Stimulated activated CD4-positive, alpha-beta T cell treated with anti-CD3 and anti-CD28 coated beads, Interleukin-2, amount 100 ng/mL, for 48 hours (primary cell): ENCODE measurements at places on chromosomes 11 and 22.

- no peak for DNase-seq
These were observed 13.6 kb downstream of the KCNJ5 start for GRCh38 chr11:128904656-128905344.

- DNase-seq, result no peak
These were observed 229.6 kb downstream of the DYNC2H1 start for GRCh38 chr11:103338621-103339484.

- no peak for DNase-seq
These were observed 135.3 kb downstream of the KIF18A start for GRCh38 chr11:27972522-27973170.

GRCh38 chr11:95443386-95443785 is 212.4 kb upstream of the SESN3 start:
- no peak for DNase-seq

- no peak for DNase-seq
These were observed 43.7 kb upstream of the NUP160 start for GRCh38 chr11:47891886-47892285.

- DNase-seq, result no peak
These were observed 253.3 kb downstream of the BRD1 start for GRCh38 chr22:49574205-49574880.

GRCh38 chr22:35226958-35227647 is 30.2 kb upstream of the HMGXB4 start:
- no peak for DNase-seq

- DNase-seq, result no peak
These were observed 198.2 kb upstream of the POU2AF2 start for GRCh38 chr11:111047374-111047773.

GRCh38 chr11:8917157-8917825 is 6.3 kb downstream of the AKIP1 start:
- no peak for DNase-seq

- no peak for DNase-seq
These were observed 47.5 kb upstream of the TCF20 start for GRCh38 chr22:42317691-42318547.

GRCh38 chr22:41933411-41934177 is 7.0 kb upstream of the TNFRSF13C start:
- DNase-seq, result no peak

GRCh38 chr11:17387811-17388210 is 648 bp downstream of the KCNJ11 start:
- no peak for DNase-seq

GRCh38 chr11:11401960-11402535 is 49.0 kb upstream of the CSNK2A3 start:
- no peak for DNase-seq

DNA sequence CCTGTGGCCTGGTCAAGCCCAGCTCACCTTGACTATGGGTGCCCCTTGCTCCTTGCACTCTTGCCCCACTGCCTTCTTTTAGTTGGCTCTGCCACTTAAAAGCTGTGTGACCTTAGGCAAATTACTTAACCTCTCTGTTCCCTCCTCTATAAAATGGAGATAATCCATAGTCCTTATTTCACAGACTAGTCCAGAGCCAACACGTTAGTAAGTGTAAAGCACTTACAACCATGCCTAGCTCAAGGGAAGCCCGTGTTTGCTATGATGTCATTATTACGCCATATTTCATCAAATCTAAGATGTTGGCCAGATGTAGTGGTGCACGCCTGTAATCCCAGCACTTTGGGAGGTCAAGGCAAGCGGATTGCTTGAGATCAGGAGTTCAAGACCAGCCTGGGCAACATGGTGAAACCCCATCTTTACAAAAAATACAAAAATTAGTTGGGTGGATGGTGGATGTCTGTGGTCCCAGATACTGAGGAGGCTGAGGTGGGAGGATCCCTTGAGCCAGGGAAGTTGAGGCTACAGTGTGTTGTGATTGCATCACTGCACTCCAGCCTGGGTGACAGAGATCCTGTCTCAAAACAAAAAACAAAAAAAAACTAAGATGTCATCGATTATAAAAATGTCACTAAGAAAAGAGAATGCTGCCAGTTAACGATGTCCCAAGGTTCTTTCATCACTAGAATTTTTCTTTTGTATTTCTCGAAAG is 2.3 kb upstream of the CCDC88B start:
- DNase-seq, result no peak

GRCh38 chr11:60016881-60017280 is at the start of gene OOSP4B:
OOSP4B (plus strand) TSS chr11:60017181.
- DNase-seq, result no peak

GRCh38 chr11:78261367-78261766 is 72.6 kb downstream of the USP35 start:
- DNase-seq, result no peak
